ENCODE measurements at places on chromosomes 12 and 14.

- DNase-seq, result no peak
Observed at GRCh38 chr12:7681535-7681934, 14.0 kb downstream of the GDF3 start.

GRCh38 chr14:52310541-52310940, 3.6 kb upstream of the PTGER2 start:
- no peak for DNase-seq

GRCh38 chr14:104542871-104543830, 36.4 kb upstream of the C14orf180 start:
- DNase-seq, result no peak

GRCh38 chr12:113072136-113072535, 15.6 kb downstream of the DTX1 start:
- no peak for DNase-seq

- DNase-seq, result no peak
Observed at GRCh38 chr12:42564556-42564955, 25.0 kb downstream of the PRICKLE1 start.

- DNase-seq, result no peak
Observed at GRCh38 chr12:31246470-31246850, 79.5 kb downstream of the SINHCAF start.

DNA sequence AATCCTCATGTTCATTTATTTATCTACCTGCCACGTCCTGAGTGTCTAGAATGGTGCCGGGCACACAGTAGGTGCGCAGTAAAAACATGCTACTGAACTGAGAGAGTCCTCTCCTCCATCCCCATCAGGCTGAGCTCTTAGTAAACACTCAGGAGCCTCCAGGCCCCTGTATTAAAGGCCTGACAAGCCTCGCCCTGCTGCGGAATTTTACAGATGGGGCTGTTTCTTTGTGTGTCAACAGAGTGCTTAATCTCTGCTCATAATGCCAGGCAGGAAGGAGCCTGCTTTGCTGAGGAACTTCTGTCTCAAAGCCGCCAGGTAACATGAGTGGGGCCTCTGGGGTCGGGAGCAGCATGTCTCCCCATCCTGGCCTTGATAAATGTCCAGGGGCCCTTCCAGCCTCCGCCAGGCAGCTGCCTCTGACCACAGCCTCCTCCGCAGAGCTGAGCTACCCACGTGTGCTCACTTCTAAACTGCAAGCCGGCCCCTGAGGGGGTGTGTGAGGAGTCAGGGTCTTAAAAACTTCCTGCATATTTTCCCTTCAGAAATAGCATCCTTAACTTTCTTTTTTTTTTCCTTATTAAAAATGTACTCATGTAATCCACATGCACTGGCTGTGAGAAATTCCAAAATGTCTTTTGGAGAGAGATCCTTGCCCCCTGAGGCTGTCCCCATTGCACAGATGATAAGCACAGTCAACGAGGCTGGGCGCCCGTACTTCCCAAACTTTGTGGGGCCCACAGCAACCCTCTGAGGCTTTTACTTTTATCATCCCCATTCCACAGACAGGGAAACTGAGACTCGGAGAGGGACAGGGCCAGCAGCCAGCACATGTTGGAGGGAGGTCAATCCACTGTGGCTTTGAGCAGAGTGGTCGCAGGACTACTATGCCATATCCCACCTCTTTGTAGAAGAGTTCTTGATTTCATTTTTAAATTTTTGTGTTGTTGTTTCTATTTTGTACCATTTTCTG, 116.0 kb upstream of the NCOR2 start:
- DNase-seq, result no peak

DNA sequence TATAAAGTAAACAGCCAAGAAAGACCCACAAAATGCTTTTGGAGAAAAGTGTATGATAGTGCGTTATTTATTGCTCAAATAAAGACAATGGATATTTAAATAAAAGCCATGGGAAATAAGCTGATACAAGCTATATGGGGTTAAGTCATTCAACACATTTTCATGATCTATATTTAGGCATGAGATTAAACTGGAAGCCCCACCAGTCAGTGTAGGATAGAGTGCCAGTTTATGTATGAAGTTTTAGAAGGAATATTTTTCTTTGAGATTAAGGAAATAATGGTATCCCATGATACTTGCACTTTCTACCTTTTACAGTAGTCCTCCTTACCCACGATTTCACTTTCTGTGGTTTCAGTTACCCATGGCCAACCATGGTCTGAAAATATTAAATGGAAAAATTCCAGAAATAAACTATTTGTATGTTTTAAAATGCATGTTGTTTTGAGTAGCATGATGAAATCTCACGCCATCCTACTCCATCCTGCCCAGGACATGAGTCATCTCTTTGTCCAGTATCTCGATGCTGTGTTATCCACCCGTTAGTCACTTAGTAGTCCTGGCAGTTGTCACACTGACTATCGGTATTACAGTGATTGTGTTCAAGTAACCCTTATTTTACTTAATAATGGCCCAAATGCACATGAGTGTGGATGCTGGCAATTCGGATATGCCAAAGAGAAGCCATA, 22.3 kb downstream of the SYT1 start:
- peak; percentile 77 for DNase-seq

DNA sequence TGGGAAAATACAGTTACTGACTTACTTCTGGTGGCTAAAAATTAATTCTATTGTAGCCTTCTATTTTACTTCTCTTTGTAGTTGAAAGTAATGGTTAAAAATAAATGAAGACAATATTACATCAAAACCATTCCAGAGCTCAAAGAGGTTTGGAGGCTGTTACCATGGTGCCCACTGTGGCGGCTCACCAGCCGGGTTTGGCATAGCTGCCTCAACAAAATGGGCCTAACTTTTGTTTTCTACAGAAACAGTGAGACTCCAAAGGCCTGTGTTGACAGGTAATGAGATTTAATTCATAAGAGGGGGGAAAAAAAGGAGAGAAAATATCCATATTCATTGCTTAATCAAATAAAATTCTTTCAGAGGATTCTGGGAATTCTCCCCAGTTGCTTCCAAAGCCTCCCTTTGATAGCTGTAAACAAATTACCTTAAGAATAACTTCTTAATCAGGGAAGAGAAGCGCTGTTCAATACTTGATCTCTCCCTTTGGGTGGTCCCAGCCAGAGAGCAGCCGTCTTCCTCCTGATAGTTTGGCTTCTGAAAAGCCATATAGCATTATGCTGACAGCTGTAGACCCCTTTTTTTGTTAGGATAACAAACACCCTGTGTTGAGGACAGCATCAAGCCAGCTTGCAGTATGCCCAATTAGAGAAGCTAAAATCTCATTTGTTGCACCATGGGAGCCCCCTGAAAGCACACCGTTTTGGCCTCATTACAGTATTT, 266.8 kb downstream of the NEDD1 start:
- DNase-seq, result no peak

GRCh38 chr14:100611811-100612480, 24.7 kb upstream of the BEGAIN start:
- no peak for DNase-seq

GRCh38 chr14:105993814-105994213, 467.4 kb downstream of the TMEM121 start:
- DNase-seq, result no peak

DNA sequence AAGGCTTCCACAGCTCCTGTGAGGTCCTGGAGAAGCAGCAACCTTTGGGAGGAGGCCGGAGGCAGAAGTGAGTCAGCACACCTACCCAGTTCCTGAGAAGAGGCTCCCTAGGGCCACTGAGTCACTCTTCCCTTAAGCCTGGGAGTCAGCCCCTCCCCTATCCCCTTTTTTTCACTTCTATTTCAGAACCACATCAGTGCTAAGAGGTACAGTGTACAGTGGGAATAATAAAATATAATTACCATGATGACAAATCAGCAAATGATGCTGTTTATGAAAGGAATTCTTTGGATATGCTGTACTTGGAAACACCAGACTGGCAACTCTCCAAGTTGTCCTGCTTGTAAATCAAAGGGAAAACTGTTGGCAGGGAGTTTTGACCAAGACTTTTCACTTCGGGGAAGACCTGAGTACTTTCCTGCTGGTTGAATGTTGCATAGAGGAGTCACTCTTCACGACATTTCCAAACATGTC, 7.8 kb upstream of the TBPL2 start:
- DNase-seq, result peak; percentile 96

- peak; percentile 87 for DNase-seq
Observed at GRCh38 chr12:42716491-42716891, 126.9 kb upstream of the PRICKLE1 start.

DNA sequence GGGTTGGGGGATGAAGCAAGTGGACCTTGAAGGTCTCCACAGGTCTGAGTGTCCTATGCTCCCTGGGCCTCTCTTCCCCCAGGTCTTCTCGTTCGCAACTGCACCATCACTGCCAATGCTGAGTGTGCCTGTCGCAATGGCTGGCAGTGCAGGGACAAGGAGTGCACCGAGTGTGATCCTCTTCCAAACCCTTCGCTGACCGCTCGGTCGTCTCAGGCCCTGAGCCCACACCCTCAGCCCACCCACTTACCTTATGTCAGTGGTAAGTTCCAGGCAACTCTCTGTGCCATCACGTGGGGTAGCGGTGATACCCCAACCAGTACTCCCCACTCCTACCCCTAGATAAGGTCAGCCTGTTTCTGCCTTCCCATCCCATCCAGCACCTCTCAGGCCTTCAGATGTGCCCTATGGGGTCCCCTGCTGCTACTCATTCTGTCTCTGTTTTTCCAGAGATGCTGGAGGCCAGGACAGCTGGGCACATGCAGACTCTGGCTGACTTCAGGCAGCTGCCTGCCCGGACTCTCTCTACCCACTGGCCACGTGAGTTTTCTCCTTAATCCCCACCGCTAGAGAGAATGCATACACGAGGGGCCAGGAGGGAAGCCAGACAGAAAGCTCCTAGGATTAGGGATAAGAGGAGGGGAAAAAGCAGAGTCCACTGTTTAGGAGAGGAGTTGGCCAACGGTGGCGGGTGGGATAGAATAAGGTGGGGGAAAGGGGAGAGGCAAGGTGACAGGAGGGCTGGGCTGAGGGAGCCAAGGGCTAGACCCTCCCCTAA, 1.6 kb upstream of the TAPBPL start:
- DNase-seq, result no peak

DNA sequence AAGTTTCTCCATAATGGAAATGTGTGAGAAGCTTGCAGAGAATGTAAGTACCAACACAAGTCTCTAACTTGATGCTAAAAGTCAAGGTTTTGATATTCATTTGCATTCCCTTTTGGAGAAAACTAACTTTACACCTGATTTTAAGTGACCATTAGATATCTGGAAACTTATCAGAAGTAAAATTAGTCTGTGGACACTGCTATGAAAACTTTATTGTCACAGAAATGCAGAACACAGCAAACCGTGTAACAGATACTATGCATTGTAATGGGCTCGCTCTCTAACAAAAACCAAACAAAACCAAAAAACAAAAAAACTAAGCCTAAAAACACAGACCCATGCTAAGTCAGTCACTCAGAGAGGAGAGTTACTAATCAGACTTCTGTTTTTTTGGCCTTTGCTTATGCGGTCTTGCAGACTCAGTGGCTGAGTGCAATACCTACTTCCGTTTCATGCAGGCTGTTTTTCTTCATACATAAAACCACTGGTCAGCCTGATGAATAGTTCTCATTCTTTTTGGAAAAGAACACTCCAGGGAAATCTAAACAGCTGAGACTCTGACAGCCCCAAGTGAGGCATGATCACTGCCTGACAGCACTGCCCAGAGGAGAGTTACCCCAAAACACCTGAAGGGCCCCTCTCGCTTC, 35.7 kb downstream of the NRDE2 start:
- no peak for DNase-seq

DNA sequence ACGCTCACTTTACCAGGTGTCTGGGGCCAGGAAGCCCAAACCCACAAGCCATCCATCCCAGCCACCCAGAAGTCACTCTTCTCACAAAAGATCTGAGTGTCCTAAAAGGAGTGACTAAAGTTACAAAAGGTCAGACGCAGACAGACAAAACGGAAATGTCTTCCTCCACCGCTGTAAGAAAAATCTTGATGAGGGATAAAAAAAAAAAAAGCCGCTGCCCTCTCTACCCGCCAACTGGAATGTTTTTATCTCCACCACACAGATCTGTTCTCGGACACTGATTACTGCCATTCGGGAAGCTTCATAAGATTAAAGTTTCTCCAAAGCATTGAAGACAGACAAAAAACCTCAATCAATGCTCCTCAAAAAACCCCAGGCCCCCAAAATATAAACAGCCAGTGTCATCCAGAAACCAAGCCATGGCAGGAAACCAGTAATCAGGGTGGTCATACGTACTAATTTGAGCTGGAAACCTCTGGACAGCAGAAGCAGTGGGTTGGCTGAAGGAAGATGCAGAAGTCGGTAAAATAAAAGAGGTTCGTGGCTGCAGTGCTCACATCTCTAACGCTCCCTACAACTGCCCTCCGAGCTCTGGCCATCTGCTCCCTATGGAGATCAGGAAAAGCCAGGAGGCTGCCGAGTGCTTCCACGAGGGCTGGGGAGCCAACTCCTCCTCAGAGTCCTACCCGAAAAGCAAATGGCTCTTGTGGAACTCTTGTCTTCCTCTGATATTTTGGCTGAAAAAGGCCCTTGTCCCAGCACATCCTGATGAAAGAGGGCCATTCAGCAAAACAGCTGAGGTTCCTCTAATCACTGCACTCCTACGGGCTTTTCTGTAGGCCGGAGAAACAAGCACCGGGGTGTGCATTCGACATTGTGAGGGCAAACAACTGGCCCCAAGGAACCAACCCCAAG, 30.3 kb downstream of the SSH1 start:
- DNase-seq, result no peak

DNA sequence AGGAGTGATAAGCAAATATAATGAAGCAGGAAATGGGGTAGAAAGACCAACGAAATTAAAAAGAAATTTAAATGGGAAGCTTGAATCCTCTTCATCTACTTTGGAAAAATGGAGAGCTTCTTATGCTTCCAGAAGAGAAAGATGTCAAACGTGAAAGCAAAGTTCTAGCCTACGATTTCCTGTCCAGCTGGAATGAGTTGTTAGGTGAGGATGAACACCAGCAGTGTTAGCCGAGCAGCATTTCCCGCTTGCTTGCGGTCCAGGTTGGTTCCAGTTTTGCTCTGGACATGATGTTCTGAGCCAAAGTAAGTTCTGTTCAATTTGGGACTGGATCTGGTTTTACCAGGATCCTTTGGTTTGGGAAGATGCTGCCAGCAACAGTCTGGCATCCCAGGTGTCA, 78.9 kb downstream of the DACT1 start:
- DNase-seq, result no peak

GRCh38 chr14:23381871-23382270, 5.0 kb downstream of the CMTM5 start:
- no peak for DNase-seq

- peak; percentile 57 for DNase-seq
Observed at GRCh38 chr12:56358836-56359532, 923 bp downstream of the STAT2 start.

- DNase-seq, result no peak
Observed at GRCh38 chr12:3771853-3772252, 18.9 kb upstream of the CRACR2A start.

GRCh38 chr12:27387473-27387872, 54.8 kb downstream of the BMAL2 start:
- DNase-seq, result no peak

All from skeletal muscle cell (primary cell).